ENCODE measurements at places on chromosomes 13 and 19.

DNA sequence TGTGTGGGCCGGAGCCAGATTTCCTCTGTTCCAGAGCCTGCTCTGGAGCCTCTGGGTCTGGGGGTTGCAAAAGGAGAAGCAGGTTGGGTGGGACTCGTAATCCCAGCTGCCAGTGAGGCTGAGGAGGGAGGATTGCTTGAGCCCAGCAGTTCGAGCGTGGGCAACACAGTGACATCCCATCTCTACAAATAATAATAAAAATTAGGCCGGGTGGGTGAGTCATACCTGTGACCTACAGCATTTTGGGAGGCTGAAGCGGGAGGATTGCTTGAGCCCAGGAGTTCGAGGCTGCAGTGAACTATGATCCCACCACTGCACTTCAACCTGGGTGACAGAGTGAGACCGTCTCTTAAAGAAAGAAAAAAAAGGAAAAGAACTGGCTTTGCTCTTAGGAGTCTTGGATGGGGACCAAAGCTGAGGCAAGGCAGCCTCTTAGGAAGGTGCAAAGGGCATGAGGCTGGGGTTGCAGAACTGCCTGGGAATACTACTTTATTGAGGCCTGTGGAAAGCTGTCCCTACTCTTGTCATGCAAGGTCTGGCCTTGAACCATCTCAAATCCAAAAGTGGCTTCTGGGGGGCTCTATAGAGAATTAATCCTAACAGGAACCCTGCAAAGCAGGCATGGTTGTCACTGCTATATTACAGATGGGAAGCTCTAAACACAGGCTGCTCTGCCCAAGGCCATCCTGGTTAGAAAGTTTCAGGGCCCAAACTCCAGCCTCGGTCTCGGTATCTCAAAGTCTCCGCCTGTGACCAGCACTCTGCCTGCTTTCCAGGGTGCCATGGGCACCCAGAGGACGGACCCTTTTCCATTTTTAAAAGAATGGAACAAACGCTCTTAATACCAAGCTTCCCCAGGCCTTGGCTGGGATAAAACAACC lies 880 bp upstream of the C19orf12 start:
- DNase-seq: no peak

DNA sequence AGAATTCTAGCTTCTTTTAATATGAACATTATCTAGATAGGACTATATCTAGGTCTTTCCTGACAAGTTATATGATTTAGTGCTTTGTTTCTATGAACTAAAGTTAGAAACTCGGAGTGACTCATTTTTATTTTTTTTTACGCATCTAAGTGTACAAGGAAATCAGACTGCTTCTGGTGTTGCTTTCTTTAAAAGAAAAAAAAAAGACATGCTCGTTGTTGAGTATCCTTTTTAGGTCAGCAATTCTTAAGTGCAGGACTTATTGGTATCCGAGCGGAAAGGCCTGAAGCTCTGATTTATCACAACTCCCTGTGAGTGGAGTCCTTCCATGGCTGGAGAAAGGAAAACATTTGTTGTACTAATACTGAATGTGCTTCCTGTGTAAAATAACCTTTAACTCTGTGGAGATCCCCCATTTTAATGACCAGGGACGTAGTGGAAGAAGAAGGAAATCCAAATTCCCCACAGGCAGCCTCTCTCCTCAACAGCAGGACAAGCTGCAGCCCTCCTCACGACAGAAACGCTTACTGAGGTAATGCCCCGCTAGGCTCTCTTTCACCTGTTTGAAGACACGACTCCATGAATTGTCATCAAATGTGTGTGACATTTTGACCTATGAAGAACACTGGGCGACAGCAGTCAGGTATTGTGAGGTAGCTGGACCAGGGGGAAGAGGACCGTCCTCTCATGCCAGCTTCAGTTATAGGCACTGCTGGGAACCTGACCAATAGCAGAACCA lies 17.9 kb upstream of the POMP start:
- no peak for DNase-seq

- no peak for DNase-seq
These were observed 7.6 kb downstream of the CAPN12 start for GRCh38 chr19:38736413-38737280.

DNA sequence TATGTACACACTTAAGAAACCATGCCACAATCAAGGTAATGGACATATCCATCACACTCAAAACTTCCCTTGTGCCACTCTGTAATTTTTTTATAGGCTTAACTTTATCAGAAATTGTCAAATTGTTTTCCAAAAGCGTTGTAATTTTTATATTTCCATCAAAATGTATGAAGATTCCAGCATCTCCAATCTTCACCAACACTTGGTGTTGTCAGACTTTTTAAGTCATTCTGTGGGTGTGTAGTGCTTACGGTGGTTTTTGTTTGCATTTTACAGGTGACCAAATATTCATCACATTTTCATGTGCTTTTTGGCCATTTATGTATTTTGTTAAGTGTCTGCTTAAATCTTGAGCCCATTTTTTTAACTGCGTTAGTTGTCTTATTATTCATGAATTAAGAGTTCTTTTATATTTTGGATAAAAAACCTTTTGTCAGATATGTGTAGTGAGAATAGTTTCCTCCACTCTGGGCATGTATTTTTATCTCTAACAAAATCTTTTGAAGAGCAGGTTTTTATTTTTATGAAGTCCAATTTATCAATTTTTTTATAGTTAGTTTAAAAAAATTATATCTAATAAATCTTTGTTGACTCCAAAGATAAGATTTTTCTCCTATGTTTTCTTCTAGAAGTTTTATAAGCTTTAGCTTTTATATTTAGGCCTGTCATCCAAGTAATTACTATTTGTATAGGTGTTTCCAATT lies 4.6 kb upstream of the ZNF45 start:
- no peak for DNase-seq

DNA sequence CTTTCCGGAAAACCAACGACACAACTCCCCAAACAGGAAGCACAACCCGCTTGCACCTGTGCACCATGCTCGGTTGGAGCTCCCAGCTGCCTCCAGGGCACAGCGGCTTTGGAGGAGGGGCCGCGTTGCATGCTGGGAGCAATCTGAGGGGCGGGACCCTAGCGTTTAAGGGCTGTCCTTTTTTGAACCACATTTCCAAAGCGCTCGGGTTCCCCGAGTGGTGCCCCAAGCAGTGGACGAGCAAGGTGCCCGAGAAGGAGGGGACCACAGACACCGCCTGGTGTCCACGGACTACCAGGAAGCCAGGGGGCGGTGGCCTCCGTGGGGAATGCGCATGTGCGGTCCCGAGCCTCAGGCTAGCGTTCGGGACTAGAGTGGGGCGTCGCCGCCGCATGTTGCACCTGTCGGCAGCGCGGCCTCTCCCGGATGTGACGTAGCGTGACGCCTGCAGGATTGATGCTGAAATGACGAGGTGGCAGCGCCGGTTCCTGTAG lies 11.9 kb upstream of the ZNF57 start:
- DNase-seq: no peak

DNA sequence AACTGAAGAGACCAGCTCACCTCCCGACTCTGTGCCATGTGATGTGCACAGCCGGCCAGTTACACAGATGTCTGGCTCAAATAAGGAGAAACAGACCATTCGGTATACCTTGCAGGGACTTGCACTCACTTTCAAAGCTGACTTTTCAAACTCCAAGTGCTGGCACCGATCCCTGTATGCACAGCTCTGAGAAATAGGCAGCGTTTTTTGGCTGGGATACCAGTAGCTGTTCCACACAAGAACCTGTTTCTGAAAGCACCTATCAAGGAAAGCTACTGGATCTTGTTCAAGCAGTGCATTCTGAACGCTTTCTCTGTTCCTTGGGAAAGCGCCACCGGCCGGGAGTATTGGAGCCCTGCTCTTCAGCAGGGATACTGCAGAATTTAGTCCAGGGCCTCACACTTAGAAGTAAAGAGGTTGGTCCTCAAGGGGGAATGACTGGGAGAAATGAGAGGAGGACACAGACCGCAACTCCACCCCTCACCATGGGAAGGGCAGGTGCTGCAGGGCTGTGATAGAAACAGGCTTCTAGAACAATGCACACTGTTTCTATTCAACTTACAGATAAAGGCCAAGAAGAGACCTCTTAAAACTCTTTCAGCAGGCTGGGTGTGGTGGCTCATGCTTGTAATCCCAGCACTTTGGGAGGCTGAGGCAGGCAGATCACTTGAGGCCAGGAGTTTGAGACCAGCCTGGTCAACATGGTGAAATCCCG lies 53.6 kb upstream of the PABPC3 start:
- DNase-seq: no peak

DNA sequence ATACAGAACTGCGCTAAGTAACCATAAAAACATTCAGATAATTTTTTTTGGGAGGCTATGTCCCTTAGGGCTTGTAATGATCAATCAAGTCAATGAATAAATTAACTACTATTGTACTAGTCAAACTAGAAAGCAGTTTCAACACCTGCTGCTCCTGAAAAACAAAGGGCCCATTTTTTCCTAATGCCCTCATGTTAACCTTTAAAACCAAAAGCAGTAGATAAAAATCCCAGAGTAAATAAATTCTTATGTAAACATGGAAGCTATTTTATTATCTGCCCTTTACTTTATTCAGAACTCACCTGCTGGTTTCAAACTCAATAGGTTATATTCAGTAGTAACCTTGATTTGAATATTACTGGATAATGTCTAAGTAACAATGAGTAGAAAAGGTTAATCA lies 159.5 kb upstream of the STARD13 start:
- DNase-seq: no peak

DNA sequence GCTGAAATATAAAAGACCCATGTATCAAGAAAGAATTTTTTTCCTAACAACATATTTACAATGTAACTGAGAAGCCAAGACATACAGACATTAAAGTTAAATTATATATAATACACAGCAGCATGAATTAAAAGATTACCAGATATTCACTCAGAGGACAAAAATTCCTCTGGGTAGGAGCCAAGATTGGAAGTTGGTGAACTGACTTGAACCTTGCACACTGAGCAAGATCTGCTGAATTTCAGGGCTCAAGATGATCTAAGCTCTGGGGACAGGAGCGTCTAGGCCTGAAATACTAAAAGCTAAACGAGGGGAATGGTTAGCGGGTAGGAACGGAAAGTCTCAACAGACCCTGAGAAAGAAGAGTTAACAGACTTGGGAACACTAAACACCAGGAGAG lies 8.5 kb downstream of the FOXO1 start:
- DNase-seq: no peak

GRCh38 chr13:89199138-89199537 lies 1528.0 kb downstream of the SLITRK5 start:
- no peak for DNase-seq

- no peak for DNase-seq
These were observed 2.1 kb downstream of the CLEC4G start for GRCh38 chr19:7729831-7730285.

DNA sequence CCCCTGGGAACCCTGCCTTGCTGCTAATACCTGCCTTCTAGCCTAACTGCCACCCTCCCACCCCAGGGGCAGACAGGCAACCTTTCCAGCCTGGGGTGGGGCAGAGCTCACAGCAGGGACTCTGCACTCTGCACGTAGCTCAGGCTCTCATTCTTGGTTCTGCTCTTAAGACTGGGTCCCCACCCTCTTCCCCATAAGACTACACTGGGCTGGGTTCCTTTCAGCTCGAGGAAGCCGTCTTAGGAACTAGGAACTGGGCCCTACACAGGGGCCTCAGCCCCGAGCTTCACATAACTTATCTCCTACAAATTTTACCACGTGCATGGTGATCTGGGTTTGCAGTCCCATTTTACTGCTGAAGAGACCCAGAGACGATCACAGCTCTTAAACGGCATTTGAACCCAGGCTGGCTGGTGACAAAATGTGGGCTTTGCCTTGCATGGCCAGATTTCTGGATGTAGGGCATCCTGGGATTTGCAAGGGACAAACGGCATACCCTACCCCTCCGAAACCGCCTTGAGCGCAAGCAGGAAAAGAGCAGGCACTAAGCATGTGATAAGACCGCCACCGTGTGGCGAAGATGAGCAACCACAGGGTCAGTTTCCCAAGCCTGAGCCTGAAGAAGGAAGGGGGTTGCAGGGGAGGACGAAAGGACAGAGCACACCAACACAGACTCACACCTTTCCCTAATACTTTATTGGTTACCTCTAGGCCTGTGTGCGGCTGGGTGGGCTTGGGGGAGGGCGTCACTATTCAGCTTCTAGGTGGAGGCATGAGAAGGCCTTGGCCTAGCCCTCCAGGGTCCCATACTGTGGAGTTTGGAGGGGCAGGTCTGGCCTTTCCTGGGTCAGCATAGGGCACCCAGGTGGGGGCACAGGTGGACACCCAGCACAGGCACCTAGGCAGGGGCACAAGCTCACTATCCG lies 5.1 kb downstream of the JUNB start:
- DNase-seq: no peak

DNA sequence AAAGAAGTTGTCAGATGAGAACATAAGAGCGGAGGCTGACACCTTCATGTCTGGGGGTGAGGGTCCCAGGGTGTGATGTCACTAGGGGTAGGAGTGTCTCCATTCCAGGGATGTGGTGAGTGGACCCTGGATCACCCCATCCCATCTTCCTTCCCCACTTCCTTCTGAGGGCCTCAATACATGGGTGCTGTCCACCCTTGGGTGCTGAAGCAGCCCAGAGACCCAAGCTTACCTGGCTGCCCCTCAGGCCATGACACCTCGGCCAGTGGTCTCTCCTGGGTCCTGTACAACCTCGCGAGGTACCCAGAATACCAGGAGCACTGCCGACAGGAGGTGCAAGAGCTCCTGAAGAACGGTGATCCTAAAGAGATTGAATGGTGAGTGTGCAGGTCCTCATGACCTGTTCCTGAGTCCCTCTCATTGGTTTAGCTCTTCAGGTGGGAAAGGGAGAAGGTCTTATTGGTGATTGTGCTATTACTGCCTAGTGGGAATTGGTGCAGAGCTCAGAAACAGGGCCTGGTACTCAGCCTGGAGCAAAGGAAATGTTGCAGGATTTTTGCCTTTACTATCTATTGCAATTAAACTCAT lies 37.7 kb upstream of the CYP4F8 start:
- no peak for DNase-seq

DNA sequence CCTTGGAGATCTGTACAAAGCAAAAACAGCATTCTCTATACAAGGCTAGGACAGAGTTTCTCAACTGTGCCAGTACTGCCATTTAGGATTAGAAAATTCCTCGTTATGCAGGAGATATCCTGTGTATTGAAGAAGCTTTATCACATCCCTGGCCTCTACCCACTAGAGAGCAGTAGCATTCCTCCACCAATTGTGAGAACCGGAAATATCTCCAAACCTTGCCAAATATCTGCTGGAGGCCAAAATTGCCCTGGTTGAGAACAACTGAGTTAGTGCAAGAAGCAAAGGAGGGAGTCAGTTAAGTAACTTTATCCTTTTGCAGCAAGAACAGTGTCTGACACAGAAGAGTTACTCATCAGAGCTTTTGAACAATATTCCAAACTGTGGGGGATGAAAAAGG lies 16.2 kb upstream of the FREM2 start:
- DNase-seq: no peak

DNA sequence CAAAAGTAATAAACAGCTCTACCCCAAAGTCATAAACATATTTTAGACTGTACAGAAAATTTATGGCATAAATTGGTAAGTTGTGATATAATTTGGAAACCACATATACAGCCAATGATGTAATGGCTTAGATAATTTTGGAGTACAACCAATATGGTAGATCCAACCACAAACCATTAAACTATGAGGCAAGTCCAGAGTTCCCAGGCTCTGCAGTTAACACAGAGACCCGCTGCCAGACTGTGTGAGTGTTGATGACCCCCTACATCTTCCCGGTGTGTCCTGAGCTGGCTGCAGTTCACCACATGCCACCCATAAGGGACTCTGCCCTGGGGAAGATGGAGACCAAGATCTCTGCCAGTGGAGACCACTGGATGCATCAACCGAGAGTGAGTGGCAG lies 9.9 kb upstream of the SERPINE3 start:
- no peak for DNase-seq

GRCh38 chr13:72782717-72783116 lies 784 bp downstream of the PIBF1 start:
- no peak for DNase-seq

Measured in stimulated activated CD8-positive, alpha-beta memory T cell treated with anti-CD3 and anti-CD28 coated beads, Interleukin-2, amount 100 ng/mL, for 48 hours (primary cell).